ENCODE measurements at places on chromosomes 6 and 20. TPM values are rescaled to one million over a fixed set of nuclear protein-coding genes. Genes with fewer than 3 reads are reported as not detected.

GRCh38 chr6:19349429-19349828 is 487.7 kb upstream of the ID4 start:
- no peak for DNase-seq

GRCh38 chr6:113313841-113314240 is 543.3 kb upstream of the MARCKS start:
- no peak for DNase-seq

- DNase-seq, result peak; percentile 65
These were observed 77.1 kb downstream of the JAG1 start for GRCh38 chr20:10596710-10597121.

DNA sequence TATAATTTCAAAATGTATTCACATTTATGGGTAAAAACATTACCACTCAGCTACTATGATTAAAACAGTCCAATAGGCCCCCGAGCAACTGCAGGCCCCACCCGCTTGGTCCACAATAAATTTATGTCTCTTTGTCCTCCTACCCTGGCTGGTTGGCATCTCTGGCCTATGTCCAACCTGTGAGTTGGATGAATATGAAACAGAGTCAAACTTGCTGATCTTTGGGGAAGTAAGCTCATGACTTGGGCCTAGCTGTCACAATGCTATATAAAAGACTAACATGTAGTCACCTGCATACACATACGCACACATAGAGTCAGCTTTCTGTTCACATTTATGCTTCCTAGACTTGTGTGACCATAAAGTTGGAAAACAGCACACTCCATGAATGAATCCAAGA is 20.5 kb downstream of the MAP7 start:
- no peak for DNase-seq

GRCh38 chr6:15062516-15063252 is 183.2 kb upstream of the JARID2 start:
- DNase-seq, result peak; percentile 59

DNA sequence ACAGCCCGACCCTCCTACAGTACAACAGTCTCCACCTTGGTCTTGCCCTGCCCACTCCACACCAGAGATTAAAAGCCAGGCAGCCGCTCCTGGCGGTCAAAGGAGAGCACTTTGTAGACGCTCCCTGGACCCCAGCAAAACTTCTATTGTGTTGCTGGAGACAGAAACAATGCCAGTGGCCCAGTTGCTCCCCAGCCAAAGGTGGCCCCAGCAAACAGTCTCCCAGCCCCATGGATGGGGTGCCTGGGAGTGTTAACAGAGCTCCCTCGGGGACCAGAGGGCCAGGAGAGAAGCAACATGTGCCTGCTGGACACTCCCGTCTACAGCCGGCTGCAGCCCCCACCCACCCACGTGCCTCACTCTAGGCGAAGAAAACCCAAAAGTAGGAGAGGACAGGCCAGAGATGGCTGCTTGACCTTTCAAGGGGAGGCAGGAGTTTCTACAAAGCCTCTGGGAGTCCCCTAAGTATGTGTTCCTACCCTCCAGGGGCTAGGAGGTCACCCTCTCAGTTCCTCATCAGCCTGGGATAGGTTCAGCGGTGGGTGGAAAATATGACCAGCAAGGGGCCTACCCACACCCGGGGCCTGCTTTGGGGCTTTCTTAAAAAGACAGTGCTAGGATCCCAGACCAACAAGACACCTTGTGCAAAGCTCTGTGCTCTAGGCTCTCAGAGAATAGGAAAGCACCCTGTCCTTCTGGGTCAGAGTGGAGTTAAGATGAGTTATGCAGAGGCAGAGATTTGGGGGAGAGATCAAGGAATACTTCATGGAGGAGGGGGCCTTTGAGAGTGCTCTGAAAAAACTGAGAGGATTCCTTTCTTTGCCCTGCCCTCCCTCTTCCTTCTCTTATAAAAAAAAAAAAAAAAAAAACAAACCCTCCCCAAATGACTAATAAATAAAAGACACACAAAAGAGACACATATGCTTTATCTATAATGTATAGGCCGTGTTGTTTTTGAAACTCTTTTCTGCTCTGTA is 19.0 kb upstream of the PREX1 start:
- no peak for DNase-seq

Gene HLA-F
- 25.9 TPM for total RNA-seq

DNA sequence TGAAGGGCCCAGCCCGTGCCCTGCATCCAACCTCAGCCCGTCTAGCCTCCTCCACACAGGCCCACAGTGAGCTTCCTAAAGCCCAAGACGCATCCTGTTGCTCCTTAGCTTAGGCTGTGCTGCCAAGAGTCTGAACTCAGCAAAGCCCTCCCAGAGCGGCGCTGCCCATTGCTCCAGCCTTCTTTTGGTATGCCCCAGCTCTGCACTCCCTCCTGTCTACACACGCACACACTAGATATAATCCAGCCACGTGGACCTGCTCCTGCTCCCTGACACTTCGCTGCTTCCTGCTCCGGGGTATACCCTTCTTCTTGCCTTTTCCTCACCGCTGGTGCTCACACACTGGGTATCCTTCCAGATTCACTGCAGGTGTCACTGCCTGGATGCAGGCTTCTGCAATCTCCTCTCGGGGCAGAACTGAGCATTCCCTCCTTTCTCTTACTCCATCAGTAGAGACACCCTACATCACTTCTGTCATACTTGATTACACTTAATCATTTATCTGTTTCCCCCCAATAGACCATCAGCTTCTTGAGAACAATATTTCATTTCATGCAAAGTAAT is 23.8 kb downstream of the GABRR2 start:
- no peak for DNase-seq

DNA sequence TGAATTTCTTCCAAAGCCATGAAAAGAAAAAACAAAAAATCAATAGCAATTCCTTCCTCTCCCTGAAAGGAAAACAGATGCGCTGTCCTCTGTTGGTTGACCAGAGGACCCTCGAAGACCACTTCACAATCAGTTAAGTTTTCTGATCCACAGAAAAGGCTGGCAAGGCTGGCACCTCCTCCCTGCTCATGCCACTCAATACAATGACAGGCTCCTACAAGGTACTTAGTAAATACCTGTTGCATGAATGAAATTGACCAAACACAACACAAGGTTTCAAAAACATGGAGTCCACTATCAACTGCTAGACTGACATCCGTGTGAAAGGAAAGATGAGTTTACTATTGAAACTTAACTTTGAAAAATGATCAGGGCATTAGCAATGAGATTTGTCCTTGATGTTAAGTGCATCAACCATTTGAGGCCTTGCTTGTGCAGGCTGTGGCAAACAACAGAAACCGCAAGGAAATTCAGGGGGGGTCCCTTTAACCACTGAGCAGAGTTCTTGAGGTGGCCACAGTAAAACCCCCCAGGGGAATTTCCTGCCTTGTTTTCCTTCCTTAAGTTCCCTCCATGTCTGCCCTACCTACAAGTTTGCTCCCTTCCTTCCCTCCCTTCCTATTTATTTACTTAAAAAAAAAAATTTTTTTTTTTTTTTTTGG is 27.9 kb upstream of the RTF2 start:
- no peak for DNase-seq

Gene TREM1
- total RNA-seq, result not detected

- peak; percentile 26 for DNase-seq
These were observed 91.1 kb upstream of the OPRM1 start for GRCh38 chr6:153947808-153948447.

DNA sequence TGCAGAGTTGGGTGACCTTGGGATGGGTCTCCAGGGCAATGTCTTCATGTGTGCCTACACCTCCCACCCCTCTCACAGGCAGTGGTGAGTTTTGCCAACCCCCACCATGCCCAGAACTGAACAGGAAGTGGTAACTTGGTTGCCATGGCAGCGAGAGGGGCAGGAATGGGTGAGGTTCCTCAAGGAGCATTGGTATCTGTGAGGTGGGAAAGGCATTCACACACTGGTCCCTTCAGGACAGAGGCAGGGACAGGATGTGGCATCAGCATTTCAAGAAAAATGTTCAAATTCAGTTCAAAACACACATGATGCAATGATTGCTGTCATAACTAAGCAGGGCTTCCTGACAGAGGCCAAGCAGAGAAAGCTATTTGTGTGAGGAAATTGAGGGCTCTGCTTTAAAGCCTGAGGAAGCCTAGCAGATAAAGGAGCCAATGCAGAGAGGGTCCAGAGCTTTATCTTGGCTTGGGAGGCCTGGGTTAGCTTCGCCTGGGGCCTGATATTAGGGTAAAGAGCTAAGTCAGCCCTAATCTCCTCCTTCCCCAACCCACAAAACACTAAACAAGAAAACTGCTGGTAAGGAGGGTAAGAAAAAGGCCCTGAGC is 551 bp downstream of the TREML2 start:
- peak; percentile 16 for DNase-seq

DNA sequence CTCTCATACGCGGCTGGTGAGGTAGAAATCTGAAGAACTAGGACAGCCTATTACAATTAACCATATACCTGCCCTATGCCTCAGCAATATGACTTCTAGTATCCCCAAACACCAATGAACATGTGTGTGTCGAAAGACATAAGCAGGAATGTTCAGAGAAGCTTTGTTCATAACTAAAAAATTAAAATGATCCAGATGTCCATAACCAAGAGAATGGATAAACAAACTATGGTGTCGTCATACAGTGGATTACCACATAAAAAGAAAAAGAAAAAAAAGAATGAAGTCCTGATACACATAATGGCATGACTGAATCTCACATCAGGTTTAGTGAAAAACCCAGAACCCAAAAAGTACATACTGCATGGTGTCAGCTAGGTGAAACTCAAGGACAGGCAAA is 73.9 kb downstream of the MDN1 start:
- DNase-seq, result no peak

DNA sequence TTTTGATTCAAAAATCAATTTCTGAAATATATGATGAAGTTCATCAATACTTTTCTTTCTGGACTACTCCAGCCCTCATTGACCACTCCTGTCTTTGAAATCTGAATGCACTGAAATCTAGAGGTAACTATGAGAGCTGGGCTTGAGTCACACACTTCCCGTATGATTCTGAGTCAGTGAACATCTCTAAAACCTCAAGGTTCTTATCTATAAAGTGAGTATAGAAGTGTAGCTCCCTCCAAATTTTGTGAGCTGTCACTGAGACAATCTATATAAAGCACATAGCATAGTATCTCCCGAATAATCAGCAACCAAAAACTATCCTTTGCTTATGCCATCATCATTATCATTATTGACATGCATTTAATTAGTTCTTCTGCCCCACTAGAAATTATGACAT is 182.4 kb downstream of the TSHZ2 start:
- no peak for DNase-seq

DNA sequence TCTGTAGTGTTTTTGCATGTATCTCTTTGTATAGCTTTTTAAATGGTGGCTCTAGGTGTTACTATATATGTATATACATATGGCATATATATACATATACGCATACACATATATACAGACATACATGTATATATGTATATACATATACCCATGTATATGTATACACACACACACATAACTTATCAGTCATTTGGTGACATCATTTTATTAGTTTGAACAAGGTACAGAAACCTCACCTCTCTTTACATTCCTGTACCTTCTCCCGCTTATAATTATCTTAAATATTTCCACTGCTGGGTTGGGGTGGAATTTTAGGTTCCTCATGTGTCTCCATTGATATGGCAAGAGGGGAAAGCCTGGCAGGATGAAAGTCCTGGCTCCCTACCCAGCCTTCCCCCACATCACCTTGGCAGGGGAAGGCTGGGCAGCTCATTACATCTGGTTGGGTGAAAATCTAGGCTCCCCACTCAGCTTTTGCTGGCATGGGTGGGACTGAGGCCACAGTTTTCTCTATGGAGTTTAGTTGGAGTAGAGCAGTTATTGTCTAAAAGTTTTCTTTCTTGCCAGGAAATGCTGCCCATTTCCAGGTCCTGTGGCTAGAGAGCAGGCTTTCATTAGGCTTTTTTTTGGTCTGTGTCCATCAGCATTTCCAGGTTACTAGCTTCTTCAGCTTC is 7.6 kb downstream of the GLO1 start:
- DNase-seq, result no peak

Gene RBPJL
- not detected for total RNA-seq

DNA sequence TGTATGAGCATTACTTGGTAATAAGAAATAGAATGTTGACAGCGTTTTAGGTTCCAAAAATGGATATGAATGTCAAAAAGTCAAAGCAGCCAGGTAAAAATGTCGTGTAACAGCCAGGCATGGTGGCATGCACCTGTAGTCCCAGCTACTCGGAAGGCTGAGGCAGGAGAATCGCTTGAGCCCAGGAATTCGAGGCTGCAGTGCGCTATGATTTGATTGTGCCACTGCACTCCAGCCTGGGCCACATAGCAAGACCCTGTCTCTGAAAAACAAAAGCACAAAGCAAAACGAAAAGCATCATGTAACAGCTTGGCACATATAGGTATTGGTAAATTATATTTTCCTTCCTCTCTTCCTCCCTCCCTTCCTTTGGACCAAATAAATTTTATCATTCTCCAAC is 16.2 kb upstream of the FOXP4 start:
- DNase-seq, result no peak

DNA sequence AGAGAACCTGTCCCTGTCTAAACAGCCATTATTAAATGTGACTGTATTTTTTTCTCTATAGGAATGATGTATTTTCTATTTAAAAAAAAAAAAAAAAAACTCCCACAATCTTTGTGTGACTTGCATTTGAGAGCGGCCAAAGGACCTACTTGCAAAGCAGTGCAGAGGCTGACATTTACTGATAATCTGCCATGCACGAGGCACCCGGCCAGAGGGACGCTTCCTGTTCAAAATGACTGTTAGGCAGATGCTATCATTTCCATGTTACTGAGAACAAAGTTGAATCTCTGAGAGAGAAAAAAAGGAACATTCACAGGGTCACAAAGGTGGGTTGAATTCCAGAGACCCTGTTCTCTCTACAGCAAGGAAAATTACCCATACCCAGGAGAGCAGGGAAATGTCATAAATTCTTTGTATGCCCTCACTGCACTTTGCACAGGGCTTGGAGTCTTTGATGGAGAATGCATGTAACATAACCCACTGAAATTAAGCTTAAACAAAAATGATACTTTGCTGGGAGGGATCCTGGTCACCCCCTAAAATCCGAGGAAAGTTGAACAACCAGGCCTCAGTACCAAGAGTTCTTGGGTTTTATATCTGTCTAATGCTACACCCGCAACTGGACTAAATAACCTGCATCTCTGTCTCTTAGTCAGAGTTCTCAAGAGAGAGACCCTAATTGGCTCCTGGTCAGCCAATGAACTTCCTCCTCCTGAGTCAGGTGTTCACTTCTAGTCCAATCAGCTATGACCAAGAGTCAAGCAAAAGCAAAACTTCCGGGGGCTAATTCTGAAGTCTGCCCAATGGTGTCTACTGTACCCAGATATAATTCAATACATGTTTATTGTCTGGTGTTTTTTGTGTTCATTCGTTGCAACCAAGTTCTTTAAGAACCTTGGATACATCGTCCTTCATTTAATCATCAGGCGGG is 61.2 kb downstream of the GCLC start:
- no peak for DNase-seq

DNA sequence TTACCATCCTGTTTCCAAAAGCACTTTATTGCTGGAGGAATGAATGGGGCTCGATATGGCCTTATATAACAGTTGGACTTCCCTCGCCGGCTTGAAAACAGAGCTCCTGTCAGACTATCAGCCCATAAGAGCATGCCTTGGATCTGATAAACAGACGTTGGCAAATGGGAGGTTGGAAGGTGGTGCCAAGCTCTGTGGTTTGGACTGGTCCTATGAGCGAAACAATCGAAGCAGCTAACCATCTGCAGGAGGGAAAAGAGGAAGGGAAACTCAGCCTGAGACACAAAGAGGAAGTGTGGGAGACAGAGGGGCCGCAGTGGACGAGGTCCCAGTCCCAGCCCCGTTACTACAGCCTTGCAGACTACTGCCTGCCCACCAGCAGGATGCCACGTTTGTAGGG is 92.9 kb downstream of the TFAP2C start:
- no peak for DNase-seq

GRCh38 chr6:30730601-30731435 is 10.7 kb downstream of the TUBB start:
- DNase-seq, result peak; percentile 78

- peak; percentile 59 for DNase-seq
These were observed 143.2 kb upstream of the ZNF217 start for GRCh38 chr20:53736757-53737395.

Measured in renal cortical epithelial cell (primary cell).